Daoy (cell line): ENCODE measurements at places on chromosomes 6 and 20.

GRCh38 chr6:14353281-14353680, 235.7 kb downstream of the CD83 start:
- no peak for DNase-seq

DNA sequence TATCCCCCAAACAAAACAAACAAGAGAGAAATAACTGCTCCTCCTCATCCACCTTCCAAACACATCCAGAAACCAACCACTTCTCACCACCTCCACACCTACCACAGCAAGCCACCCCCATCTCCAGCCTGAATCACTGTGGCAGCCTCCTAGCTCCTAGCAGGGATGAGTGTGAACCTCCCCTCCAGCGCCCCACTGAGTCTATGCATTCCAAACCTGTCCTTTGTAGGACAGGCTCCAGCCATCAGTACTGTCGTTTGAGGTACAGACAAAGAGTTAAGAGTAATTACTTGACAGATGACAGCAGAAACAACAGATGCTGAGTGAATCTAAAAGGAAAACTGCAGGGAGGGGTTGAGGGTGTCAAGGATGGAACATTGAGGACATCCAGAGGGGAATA, 2.4 kb downstream of the METTL24 start:
- DNase-seq: no peak

DNA sequence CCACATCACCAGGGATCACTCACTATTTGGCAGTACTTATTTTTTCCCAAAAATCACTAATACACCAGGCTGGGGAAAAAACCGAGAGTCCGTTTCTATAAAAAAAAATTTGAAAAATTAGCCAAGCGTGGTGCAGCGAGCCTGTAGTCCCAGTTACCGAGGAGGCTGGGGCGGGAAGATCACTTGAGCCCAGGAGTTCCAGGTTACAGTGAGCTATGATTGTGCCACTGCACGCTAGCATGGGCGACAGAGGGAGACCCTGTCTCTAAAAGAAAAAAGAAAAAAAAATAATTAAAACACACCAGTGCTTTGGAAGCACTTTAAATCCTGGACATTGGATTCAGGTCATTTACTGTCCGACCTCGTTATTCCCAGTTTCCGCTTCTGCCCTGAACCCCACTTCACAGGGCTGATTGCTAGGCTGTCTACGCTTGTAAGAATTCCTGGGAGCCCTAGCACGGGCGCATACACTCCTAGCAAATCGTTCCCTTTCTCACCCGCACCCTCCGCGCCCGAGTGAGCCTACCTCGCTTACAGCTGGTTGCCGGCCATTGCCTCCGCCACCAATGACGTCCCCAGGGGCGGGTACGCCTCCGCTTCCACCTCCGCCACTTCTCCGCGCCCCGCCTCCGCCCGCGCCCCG, at the start of gene TPMT:
TSS of gene TPMT (minus strand) at position 571 of the 643 bp plus-strand sequence. CDS start 5,950 bp downstream, outside the sequence.
- peak; percentile 31 for DNase-seq

DNA sequence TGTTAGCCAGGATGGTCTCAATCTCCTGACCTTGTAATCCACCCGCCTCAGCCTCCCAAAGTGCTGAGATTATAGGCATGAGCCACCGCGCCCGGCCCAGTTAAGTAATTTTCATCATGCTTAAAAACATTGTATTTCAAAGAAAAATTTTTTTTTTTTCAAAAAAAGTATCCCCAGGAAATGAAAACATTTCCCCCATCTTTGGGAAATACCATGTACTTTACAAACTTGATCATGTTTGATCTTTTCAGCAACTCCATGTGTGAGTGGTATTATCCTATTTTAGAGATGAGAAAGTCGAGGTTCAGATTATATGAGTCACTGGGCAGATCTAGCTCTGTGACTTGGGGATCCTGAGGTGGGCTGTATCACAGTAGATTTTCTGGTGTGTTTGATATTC, 11.8 kb downstream of the CHMP4B start:
- no peak for DNase-seq

DNA sequence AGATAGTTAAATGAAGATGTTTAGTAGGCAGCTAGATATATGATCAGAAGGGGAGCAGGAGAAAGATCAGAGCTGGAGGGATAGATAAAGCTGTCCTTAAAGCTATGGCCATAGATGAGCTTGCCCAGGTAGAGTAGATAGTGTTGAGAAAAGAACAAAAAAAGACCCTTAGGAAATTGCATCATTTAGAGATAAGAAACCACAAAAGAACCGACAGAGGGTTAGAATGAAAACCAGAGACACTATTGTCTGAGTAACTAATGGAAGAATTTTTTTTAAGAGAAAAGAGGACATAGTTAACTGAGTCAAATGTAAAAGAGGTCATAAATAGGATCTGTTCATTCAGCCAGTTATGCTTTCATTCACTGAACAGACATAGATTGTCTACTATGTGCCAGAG, 101.8 kb downstream of the TNFAIP3 start:
- no peak for DNase-seq

DNA sequence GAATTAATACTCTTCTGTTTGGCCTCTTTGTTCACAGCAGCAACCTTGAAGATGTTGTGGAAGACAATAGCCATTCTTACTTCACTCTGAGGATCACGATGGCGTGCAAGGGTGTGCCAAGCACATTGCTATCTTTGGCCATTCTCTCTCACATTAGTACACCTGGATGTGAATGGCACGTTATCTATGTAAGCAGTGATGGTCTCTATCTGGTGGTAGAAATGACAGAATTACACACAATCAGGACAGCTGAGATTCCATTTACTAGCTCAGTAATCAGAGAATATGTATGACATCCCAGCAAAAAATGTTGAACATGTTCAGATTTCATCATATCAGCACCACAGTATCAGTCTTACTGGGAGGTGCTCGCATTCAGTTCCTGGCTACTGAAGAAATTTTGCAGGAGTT, 116.2 kb downstream of the LCA5 start:
- DNase-seq: no peak

GRCh38 chr6:101758368-101758767, 364.9 kb downstream of the GRIK2 start:
- DNase-seq: no peak

- DNase-seq: no peak
Measured at GRCh38 chr6:166075925-166076324, 91.7 kb downstream of the TBXT start.

- DNase-seq: no peak
Measured at GRCh38 chr6:25130518-25130917, 148.7 kb upstream of the CARMIL1 start.

DNA sequence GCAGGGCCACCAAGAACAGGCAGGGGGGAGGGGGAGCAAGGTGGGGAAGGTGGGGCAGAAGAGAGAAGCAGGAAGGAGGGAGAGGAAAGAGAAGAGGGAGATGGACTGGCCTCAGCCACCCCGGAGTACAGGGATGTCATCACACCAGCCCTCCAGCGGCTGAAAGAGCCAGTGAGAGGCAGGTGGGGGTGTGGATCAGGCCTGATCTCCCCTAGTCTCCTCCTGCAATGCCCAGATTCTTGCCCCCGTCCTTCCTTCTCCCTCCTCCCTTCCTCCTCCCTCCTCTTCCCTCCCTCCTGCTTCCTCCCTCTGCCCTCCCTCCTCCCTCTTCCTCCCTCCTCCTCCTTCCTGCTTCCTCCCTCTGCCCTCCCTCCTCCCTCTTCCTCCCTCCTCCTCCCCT, 61.5 kb downstream of the YTHDF1 start:
- no peak for DNase-seq

DNA sequence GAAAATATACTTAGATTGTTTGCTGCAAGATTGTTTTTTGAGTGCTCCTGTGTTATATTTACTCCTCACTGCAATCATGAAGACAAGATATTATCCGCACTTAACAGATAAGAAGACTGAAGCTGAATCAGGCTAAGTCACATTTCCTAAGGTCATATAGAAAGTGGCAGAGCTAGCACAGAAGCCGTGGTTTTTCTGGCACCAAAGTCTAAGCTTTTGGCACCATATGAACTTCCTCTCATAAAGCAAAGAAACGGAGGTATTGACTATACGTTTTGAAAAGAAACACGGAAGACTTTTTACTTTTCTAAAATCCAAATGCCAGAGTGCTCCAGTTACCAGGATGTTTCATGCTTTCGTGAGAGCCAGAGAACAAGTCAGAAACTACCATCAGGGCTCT, 9.3 kb upstream of the DTD1 start:
- no peak for DNase-seq

DNA sequence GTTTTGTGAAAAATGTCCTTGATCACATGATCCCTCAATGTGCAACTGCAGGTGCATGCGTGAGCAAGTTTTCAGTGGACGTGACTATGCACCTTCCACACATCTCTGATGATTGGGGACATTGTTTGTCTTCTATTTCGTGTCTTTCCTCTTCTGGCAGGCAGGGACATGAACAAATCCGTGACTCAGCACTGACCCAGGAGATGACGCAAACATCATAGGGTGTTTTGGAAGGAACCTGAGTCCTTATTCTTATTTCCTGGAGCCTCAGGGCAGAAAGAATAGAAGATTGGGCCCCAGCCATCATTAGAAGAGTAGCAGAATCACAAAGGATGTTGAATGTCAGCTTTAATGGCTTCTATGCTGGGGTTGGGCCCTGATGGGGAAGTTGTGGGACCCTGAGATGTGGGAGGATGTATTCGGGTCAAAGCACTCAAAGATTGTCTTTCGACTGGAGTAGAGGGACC, 11.9 kb upstream of the SIRPD start:
- no peak for DNase-seq
